ENCODE measurements at places on chromosomes 5 and 9.

DNA sequence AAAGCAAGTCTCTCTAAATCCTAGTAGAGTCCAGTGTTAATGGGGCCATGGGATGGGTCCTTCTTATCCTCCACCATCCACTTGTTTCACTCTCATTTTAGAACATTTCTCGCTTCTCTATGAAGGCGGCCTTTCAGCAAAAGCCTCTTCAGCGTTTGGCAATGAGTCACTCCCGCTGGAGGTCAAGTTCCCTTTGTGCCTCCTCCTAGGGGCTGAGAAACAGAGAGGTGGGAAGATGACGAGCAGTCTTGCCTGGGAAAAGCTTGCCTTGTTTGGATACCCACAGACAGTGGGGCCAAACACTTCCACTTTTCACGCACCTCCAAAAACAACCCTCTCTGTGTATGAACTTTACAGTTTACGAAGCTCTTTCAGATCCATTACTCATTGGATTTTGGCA is 168.8 kb downstream of the GABBR2 start:
- DNase-seq, result no peak

GRCh38 chr5:125484272-125484741 is 737.9 kb upstream of the ZNF608 start:
- no peak for DNase-seq

GRCh38 chr5:43560128-43560527 is 3.3 kb upstream of the PAIP1 start:
- no peak for DNase-seq

DNA sequence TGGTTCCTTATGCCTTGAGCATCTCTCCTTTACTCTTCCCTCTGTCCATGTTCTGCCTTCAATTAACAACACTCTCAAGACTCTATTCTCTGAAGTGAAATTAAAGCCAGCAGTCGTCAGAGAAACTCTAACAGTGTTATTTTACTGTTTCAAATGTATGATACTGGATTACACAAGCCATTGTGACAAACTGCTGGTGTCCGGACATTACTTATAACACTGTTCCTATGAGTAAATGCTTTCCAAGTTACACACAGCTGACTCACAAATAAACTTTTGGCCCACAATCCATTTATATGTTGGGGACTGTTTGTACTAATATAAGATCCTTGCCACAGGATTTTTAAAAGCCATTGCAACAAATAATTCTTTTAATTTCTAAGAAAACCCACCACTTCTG is 63.2 kb upstream of the GHR start:
- no peak for DNase-seq

DNA sequence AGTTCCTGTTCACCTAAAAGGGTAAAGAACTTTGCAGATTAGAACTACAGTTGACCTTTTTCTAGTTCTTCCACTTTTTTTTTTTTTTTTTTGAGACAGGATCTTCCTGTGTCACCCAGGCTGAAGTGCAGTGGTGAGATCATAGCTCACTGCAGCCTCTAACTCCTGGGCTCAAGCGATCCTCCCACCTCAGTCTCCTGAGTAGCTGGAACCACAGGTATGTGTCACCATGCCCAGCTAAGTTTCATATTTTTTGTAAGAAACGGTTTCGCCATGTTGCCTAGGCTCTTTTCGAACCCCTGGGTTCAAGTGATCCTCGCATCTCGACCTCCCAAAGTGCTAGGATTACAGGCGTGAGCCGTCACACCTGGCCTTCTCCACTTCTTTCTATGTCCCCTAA is 39.7 kb upstream of the TNFAIP8 start:
- no peak for DNase-seq

GRCh38 chr5:28226407-28226806 is 1188.0 kb upstream of the CDH9 start:
- DNase-seq, result no peak

- no peak for DNase-seq
These were observed 4.1 kb upstream of the CXXC5 start for GRCh38 chr5:139644001-139644456.

GRCh38 chr9:127538849-127539258 is 73.2 kb upstream of the STXBP1 start:
- no peak for DNase-seq

- DNase-seq, result peak; percentile 30
These were observed 16.7 kb downstream of the FAM193B start for GRCh38 chr5:177537389-177538361.

DNA sequence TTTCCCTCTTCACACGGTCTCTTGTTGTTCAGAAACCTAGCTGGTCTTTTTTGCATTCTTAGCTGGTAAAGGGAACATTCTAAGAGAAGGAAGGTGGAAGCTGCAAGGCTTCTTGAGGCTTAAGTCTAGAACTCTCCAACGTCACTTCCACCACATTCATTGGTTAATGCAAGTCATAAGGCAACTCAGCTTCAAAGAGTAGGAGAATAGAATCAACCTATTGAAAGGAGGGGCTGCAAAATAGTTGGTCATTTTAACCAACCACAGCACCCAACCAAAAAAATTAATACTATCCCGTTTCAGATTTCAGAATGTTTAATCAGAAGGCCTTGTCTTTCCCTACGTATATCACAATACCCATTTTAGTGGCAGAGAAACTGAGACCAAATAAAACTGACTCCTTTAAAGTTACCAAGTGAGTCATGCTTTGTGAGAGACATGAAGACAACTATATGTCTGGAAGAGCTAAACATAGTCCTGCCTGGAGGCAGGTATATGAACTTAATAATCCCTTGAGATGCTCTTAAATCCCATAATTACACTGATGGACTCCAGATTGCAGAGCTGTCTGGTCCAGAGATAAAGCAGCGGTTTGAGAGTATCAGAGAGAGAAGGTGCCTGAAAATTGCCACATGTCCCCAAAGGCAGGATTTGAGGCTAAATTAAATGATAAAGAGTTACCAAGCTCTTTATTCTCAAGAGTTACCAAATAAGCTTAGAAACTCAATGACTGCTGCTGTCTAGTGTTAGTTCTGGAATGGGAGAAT is 14.4 kb downstream of the DOCK8 start:
- no peak for DNase-seq

DNA sequence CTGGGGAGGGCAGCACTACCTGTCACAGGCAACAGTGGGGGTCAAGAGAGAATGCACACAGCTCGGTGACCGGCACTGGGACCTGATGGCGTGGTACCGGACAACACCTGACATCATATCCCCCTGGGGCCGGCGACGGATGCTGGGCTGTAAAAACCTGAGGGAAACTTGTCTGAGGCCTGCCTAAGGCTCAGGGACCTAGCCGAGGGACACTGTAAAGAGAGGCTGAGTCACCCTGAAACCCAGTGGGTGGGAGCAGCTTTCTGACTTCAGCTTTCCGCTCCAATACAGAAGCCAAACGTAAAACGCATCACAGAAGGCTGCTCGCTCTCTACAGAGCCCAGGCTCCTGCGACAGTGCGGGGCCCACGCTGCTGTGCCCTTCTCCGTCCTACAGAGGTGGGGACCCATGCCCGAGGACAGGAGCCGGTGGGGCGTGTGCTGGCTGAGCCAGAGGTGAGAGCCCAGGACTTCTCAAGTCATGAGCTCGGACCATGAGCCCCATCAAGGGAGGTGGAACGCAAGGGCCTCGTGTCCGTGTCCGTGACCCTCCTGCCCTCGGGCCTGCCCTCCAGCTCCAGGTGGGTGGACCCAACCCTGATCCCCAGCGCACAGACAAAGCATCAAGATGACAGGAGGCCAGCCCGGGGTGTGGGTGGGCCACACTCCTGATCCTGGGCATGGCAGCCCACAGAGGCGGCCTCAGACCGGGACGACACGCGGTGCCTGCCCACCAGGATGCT is 5.3 kb downstream of the RALGDS start:
- DNase-seq, result no peak

GRCh38 chr9:1766042-1766441 is 249.1 kb upstream of the SMARCA2 start:
- no peak for DNase-seq

- DNase-seq, result peak; percentile 27
These were observed 321.6 kb downstream of the CEMIP2 start for GRCh38 chr9:71446473-71447411.
